Occipital lobe (tissue), 3 donors: ENCODE measurements at places on chromosomes 6 and 20. TPM values are rescaled to one million over a fixed set of nuclear protein-coding genes. Genes with fewer than 3 reads are reported as not detected.
A peak's percentile ranks its signal among the peaks of the same experiment; 100 is the strongest.

GRCh38 chr20:4613718-4614620 lies 107.7 kb upstream of the PRND start:
- DNase-seq: peak; percentile 37

GRCh38 chr20:19928328-19929011 lies 88.7 kb upstream of the NAA20 start:
- DNase-seq: no peak

GRCh38 chr20:3874194-3874844 lies 14.9 kb upstream of the PANK2 start:
- no peak for DNase-seq

Gene ADGRB3
- total RNA-seq: 179 TPM

DNA sequence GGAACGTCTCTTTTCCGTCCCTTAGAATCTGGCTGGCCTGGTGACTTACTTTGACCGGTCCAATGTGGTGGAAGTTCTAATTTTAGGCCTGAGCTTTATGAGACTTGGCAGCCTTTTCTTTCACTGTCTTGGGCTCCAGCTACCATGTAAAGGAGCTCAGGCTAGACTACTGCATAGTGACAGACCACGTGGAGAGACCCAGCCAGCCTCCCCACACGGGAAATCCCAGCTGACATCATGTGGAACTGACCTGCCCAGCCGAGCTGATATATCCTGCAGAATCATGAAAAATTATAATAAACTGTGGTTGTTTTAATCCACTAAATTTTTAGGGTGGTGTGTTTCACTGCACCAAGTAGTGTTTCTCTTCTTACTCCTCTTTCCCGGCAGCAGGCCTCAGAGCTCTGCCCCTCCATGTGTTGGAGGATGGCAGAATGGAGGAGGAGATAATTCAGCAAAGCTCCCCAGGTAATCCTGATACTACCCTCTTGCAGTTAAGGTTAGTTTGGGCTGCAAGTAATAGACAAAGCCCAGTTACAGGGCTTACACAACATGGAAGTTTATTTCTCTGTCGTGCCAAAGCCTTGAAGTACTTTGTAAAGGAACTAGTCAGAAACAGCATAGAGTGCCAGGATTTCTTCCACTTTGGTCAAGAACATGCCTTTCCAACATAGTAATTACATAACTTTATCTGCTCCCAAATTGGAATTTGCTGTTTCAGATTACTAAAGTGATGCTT lies 87.5 kb downstream of the SH3BGRL2 start:
- DNase-seq: no peak

DNA sequence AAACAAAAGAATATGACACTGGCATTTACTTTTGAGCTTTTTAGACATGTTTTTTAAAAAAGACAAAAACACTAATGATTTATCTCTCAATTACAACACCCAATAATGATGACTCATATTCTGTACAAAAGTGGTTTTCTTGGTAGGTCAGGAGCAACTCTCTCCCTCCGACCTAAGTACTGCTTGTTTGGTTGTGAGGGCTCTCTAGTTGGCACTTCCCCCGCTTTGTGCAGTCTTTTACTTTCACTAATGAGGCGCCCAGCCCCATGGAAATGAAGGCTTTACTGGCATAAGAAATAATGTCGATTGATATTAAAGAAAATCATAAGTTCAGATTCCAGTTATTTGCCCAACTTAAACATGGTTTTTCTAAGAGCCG lies 1.3 kb downstream of the KPNA5 start:
- DNase-seq: peak; percentile 10

Gene SLCO4A1
- total RNA-seq: 1.6 TPM

DNA sequence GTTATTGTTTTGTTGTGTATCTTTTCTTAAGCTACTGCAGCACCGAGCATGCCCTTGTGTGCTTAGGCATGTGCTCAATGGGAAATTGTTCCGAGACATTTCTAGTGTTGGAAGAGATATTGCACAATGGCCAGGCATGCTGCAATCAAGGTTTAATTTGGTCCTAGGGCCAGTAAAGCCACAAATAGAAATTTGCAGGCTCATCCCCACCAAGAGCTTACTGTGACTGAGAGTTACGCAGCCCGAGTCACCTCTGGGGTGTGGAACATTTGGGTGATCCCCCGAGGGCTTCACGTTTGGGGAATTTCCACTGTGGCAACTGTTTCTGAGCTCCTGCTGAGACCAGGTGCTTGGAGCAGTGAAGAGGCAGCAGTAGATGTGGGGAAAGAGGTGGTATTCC lies 65.8 kb downstream of the ADTRP start:
- no peak for DNase-seq

GRCh38 chr6:62763125-62763912 lies 447.9 kb upstream of the FKBP1C start:
- no peak for DNase-seq

Gene RSPH9
- 6.2 TPM for total RNA-seq

Gene GUCA1A
- total RNA-seq: 2.2 TPM
